NCI-H2029 treated with DMSO at 0.1 percent for 48 hours (cell line): ENCODE measurements at places on chromosomes 4 and X.

DNA sequence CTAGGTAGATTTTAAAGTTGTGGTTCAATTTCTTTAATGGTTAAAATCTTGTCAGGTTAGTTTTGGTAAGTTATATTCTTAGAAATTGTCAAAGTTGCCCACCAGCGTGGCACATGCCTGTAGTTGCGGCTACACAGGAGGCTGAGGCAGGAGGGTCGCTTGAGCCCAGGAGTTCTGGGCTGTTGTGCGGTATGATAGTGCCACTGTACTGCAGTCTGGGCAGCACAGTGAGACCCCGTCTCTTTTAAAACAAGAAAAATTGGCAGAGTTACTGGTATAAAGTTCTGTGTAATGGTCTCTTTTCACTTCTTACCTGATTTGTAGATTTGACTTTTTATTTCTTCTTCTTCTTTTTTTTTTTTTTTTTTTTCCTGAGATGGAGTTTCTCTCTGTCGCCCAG lies 64.4 kb downstream of the FAM193A start:
- DNase-seq: no peak

DNA sequence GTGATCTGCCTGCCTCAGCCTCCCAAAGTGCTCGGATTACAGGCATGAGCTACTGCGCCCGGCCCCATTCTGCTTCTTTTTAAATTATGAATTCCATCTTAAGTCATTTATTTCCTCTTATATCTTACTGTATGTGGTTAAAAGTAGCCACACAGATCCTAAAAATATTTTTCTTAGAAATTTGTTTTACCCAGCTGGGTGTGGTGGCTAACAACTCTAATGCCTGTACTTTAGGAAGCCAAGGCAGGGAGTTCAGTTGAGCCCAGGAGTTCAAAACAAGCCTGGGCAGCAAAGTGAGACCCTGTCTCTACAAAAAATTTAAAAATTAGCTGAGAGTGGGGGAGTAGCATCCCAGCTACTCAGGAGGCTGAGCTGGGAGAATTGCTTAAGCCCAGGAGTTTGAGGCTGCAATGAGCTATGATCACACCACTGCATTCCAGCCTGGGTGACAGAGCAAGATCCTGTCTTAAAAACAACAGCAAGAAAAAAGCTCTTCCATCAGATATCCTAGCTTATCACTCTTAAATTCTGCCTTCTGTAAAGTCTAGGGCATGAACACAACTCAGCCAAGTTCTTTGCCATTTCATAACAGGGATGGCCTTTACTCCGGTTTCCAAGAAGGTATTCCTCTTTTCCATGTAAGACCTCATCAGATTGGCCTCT lies 15.1 kb upstream of the AFF1 start:
- no peak for DNase-seq

DNA sequence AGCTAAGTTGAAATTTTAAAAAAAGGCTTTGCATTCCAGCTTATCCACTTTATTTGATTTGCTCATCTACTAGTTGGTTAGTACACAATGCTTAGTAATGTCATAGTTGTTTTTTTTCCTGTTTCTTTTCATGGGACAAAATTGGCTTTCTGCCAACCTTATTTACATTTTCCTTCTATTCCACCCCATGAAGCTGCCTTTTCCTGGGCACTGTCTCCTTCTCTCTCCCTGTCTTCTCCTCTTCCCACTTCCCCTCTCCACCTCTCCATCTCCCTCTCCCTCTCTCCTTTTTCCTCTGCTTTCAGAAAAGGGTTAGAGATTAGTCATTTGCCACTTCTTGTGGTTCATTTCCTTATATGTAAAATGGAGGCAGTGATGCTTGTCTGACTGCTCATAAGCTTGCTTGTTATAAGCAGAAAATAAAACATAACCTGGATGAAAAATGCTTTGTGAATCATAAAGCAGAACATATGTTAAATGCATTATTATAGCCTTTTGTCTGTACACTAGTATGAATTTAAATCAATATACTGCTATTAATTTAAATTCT lies 181.9 kb downstream of the CEP135 start:
- DNase-seq: peak; percentile 13

DNA sequence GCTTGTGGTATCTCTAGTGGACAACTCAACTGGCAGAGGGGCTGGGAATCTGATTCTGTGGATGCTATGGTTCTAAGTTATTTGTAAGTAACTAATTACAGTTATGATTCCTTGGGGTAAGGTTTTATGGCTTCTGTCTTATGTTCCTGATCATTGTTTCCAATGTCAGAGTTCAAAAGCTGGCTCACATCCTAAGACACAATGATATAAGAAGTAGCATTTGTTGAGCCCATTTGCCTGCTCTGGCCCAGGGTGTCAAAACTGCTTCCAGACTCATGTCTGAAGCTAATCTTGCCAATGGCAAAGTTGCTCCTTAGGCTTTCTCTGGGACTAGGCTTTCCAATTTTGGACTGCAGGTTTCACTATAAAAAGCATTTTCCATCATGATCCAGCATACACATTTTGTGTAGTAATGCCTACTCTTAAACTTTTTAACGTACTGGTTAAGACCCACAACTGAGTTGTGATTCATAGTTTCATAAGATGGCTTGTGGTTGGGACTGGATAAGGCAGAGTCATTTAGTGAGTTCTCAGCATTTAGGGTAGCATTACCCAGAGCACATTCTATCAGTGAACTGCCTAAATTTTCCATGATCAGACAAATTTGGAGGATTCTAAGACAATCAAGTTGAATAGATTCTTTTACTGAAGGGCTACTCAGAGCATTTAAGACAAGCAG lies 50.0 kb downstream of the CCNI start:
- DNase-seq: no peak

DNA sequence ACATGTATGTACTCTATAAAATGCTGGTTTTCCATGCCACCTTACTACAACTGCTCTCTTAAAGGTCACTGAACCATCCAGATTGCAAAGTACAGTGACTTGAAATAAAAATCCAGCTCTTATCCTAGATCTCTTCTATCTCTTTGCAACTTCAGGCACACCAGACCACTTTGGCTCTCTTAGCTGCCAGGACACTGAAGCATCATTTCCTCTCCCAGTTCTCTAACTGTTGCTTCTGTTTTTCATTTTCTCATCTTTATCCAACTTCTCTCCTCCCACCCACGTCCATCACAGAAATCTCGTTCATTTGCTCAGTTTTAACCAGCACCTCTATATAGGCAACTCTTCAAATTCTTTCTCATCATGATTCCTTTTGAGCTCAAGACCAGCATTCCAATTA lies 74.3 kb downstream of the METTL14 start:
- DNase-seq: no peak
